ENCODE measurements at places on chromosomes 5 and 9.

DNA sequence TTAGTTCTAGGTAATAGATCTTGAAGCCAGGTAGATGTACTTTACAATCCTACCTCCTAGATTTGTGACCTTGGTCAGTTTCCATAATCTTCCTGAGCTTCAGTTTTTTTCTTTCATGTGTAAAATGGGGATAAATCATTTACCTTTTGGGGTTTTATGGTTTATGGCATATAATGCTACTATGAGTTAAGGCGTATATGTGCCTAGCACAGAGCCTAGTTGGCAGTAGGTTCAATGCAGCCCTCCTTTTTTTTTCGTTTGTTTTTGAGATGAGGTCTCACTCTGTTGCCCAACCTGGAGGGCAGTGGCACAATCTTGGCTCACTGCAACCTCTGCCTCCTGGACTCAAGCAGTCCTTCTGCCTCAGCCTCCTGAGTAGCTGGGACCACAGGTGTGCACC is 28.8 kb downstream of the EGFLAM start:
- DNase-seq = no peak

DNA sequence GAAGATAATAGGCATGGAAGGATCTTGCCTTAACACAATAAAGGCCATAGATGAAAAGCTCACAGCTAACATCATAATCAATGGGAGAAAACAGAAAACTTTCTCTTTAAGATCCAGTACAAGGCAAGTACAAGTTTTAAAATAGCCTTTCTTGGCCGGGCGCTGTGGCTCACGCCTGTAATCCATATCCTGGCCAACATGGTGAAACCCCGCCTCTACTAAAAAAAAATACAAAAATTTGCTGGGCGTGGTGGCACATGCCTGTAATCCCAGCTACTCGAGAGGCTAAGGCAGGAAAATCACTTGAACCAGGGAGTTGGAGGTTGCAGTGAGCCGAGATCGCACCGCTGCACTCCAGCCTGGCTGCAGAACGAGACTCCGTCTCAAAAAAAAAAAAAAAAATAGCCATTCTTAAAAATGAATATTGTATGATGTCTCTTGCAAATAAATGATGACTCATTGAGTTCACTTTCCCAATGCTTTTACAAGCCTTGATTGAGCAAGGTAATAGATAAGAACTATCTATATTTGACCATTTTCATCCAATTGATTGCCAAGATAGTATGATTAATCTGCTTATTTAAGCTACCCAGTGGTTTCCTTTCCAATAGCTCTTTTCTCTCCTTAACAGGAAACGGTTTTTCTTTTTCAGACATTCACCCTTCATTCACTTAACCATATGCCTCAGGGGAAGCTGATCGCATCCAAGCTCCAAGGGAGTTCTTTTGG is 15.8 kb downstream of the CCDC152 start:
- DNase-seq = no peak

DNA sequence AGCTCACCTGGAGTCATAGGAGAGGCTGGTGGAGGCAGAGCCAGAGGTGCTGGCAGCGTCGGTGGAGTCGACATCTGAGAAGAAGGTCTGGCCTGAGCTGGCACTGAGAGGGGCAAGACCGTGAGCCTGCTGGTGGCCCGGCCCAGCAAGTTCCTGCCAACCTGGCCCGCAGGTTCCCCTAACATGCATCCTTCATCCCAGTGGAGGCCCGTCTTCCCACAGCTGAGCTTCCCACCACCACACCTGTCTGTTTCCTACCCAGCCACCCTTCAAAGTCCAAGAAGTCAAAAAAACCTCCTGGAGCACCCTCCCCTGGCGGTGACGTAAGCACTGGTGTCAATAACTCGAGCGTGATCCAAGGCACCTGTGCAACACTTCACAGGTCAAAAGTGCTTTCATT is 16.9 kb downstream of the PHF19 start:
- DNase-seq = no peak

GRCh38 chr5:56415356-56415765 is 182.2 kb upstream of the ANKRD55 start:
- DNase-seq = no peak

- DNase-seq = no peak
These were observed 487.4 kb downstream of the IRX1 start for GRCh38 chr5:4082966-4083564.
